ENCODE measurements at places on chromosomes 7 and 10. TPM values are rescaled to one million over a fixed set of nuclear protein-coding genes. Genes with fewer than 3 reads are reported as not detected.

DNA sequence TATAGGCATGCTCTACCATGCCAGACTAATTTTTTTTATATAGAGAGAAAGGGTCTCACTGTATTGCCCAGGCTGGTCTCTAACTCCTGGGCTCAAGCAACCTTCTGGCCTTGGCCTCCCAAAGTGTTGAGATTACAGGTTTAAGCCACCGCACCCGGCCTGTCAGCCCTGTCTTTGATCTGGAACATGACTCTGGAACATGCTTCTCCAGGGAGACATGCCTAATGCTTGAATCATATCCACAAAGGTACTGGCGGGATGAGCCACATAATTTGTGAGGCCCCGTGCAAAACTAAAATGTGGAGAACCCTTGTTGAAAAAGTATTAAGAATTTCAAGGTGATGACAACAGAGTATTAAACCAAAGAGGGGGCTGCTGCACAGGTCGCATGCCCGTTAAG, 282.8 kb downstream of the ARHGAP12 start:
- no peak for DNase-seq

CNPY1 gene
- total RNA-seq: 0.10 TPM

- no peak for DNase-seq
These were observed 4.5 kb downstream of the KCNK18 start for GRCh38 chr10:117201826-117202225.

GRCh38 chr10:72264536-72264935, 9.2 kb upstream of the DDIT4 start:
- no peak for DNase-seq

TMEM270 gene
- total RNA-seq: not detected

- DNase-seq: no peak
These were observed 75.2 kb downstream of the MYL10 start for GRCh38 chr7:101553771-101554445.

DNA sequence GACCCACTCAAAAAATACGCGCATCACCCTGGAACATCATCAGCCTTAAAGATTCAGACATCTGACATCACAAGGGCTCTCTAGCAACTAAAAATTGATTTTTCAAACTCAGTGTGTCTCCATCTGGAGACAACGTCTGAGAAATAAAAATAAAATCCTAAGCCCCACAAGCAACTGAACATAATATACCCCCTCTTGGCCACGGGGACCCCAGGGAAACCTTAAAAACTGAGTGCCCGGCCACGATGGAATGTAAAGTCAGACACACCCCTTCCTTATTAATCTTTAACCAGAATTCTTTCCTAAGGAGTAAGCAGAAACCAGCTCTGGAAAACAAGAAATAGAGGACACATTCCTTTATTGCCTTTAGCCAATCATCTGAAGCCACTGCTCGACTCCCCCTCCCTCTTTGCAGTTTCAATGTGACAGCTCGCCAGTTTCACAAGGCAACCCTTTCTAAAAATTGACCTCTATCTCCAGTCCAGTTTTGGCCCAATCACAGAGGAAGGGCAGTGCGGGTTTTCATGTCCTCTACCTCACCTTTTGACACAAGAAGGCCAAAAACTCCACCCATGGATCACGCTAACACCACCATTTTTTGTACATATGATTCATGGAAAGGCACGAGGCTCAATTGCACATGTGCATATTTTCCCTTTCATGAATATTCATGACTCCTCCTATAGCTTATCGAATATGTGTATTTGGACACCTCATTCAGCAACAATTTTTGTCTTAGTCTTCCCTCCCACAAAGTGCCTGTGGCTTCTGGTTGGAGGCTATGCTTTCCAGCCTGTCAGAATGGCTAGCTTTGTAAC, 24.2 kb downstream of the IFIT3 start:
- DNase-seq: peak; percentile 57

SSBP1 gene
- total RNA-seq: 80.2 TPM
